ENCODE measurements at places on chromosomes 3 and 15.

DNA sequence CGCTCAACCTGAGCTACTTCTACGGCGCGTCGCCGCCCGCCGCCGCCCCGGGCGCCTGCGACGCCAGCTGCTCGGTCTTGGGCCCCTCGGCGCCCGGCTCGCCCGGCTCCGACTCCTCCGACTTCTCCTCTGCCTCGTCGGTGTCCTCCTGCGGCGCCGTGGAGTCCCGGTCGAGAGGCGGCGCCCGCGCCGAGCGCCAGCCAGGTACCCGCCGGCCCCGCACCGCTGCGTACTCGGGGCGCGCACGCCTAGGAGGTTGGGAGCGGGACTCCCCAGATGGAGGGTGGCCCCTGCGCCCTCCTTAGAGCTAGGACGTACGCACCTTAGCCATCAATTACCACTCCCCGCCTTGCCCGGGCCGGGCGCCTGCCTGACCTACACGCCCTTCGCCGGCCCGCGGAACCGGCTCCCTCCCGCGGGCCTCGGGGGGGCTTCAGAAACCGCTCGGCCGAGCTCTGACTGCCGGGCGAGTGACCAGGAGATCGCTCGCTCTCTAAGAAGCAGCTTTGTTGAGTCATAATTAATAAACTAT, 466 bp downstream of the NFKBIZ start:
- no peak for DNase-seq

DNA sequence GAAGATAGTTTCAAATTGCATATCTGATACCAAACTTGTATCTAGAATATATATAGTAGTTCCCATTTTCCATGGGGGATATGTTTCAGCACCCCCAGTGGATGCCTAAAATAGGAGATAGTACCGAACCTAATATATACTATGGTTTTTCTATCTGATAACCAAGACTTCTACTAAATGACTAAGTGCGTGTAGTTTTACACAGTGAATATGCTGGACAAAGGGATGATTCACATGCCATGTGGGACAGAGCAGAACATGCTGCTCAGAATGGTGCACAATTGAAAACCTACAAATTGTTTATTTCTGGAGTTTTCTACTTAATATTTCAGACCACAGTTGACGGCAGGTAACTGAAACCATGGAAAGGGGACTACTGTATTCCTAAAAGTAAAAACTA, 73.4 kb upstream of the TP63 start:
- DNase-seq = no peak

DNA sequence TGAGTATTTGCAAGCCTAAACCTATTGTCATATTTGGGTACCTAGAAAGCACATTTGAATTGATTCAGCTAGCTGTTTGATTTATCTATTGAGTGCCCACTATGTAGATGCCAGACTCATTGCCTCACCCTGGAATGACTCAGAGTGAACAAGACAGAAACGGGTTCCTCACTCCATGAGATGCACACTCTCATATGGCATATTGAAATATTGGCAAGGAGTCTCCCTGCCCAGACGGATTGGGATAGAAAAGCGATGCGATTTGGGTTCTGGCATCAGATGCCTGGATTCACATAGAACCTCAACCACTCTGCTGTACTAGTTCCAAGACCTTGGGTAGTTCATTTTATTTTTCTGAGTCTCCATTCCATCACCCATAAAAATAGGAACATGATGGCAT, 22.5 kb downstream of the LRRN1 start:
- no peak for DNase-seq

DNA sequence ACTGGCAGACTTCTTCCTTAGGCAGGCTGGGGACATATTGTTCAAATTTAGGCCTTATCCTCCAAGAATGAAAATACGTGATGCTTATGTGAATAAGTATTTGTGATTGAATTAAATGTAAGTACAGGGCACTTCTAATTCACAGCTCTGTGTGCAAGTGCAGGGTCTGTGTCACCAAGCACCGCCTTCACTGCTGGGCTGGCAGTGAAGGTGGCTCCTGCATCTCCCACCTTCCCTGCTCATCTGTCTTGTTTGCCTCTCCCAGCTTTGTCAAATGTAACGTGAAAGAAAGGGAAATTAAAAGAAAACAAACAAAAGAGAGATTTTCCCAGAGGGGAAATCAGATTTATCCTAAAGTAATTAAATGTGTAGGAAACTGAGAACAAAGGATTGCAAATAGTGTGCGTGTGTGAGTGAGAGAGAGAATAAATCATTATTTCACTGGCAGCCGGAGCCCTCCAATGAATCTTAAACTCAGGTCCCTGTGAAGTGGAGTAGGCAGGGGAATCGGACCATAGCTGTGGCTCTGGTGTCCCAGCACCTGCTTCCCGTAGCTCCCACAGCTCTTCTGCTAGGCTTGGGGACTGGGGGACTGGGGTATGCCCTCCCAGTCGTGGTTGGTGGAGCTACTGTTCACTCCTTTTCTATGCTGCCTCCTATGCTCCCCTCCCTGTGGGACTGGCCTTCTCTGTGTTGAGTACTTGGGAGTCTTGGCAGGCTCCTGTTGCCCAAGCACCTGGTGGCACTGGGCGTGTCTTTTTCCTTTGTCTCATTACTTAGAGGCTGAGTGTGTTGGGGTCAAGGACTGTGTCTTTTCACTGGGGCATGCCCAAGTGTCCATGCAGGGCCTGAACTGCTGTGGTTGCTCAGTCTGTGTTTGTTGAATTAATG, 222.2 kb downstream of the EPHB1 start:
- no peak for DNase-seq

DNA sequence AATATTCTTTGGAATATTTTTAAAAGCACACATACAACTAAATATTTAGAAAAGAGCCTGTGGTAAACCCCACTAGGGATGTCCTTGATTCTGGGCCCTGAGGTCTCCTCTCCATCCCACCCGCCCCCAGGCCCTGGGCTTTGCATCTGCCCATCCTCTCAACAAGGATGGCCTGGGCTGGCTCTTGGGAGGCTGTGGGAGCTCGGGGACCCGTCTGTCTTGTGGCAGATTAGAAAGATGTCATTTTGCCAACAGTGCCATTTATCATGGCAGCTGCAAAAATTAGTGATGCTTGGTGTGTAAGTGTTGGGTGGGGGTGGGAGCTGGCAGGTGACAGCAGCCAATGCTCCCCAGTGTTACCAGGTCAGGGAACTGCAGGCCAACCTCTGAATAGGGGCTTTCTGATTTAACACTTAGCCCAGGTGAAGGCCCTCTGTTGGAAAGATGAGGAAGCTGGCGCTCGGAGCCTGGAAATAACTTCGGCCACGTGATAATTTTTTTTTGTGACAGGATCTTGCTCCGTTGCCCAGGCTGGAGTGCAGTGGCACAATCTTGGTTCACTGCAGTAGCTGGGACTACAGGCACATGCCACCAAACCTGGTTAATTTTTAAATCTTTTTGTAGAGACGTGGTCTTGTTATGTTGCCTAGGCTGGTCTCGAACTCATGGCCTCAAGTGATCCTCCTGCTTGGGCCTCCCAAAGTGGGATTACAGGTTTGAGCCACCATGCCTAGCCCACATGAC, 16.9 kb upstream of the CSPG4 start:
- no peak for DNase-seq

DNA sequence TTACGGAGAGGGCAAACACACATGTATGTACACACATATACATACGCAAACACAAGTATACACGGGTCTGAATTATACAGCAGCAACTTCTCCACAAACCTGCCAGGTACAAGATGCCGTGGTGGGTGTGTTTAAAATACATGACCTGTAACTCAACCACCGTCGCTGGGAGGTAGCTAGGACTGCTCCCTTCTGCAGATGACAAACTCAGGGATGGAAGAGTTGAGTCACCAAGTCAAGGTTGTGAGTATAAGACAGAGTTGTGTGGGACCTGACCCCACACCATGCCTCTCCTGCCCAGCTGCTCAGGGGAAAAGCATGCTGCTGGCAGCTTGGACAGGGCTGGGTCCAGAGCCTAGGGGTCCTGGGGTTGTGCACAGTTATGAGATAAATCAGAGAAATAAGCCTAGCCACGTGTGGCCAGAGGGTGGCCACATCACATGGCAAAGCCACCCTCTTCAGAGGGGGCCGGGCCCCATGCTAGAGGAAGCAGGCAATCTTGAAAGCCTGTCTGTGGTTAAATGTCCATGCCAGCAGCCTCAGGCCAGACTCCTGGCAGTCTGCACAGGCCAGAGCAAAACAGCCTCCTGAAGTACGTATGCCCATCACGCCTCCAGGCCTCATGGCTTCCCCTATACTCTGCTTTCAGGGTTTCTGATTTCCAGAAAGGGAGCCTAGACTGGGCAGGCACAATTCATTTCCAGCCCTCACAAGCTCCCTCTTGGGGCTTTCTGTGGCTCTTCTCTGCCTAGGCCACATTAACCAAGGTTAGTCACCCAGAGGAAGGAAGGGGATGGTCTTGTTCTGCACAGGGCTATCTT, 107.7 kb upstream of the RPL32 start:
- DNase-seq = peak; percentile 7

- DNase-seq = no peak
These were observed 11.8 kb downstream of the TOP2B start for GRCh38 chr3:25652921-25653320.

DNA sequence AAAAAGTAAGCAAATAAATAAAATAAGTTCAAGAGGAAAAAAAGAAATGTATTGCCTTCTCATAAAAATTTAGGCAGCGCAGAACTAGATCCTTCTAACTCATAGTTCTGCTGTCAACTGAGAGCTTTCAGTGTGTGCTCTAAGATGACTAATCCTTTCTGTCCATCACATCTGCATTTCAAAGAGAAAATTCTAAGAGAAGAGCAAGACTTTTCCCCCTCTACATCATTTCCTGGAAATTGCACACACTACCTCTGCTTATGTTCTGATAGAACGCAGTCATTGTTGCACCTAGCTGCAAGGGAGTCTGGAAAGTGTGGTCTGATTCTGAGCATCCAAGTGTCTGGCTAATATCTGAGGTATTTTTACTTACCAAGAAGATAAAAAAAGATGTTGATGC, 39.6 kb upstream of the SLCO3A1 start:
- DNase-seq = no peak

DNA sequence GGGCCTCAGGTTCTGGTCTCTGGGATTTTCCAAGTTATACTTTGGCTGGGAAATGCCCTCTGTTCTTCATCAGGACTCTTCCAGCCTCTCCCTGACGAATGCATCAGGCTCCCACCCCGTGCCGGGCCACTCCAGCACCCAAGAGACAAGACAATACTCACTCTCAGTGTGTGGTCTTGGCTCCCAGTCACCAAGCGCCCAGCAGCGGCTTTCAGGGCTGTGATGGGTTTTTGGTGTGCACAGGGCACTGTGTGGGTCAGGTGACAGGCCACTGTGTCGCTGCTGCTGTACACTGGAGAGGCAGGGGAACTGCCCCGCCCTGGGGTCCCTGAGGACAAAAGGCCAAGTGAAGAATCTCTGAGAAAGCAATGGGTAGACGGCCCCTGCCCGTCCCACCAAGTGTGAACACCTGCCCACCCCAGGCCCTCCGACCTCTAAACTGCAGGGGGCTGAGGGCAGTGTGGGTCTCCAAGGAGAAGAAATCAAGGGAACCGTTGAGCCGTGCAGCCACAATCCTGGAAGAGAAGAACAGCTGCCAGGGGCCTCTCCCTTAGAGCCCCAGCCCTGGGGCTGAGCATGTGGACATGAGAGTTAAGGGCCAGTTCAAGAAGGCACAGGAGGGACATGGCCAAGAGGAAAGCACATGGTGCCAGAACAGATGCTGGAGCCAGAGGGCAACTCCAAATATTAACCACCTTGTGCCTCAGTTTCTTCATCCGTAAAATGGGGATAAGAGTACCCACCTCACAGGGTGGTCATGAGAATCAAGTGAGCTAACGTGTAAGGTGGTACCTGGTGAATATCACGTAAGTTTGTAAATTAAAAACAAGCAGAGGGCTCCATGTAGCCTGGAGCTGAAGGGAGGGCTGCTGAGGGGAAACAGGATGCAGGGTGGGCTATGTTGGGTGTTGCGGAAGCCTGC, 34.1 kb downstream of the PTPN23 start:
- DNase-seq = no peak

GRCh38 chr3:175484666-175485065, 625.5 kb downstream of the NAALADL2 start:
- no peak for DNase-seq

- DNase-seq = no peak
These were observed 28.0 kb downstream of the KLHDC8B start for GRCh38 chr3:49199239-49199899.

- DNase-seq = peak; percentile 4
These were observed 34.0 kb downstream of the ARIH2 start for GRCh38 chr3:48952510-48953118.

DNA sequence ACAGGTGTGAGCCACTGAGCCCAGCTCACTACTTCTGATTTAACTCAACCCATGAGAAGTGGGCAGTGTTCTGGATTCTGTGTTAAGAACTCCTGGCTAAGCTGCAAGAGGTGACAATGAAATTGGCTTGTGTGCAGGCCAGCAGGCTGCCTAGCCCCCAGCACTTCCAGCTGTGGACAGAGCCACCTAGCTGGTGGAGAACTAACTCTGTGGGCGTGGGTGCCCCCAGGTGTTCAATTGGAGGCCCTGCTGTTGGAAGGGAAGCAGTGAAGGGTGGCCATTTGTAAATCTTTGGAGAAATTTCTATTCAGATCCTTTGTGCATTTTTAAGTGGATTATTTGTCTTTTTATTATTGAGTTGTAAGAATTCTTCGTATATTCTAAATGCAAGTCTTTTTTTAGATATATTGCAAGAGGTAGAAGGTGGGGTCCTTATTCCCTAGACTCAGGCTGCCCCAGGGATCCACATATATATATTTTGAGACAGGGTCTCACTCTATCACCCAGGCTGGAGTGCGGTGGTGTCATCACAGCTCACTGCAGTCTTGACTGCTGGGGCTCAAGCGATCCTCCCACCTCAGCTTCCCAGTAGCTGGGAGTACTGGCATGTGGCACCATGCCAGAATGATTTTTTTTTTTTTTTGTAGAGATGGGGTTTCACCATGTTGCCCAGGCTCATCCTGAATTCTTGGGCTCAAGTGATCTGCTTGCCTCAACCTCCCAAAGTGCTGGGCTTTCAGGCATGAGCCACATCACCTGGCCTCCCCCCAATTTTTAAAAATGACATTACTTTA, 7.2 kb upstream of the SCAMP5 start:
- no peak for DNase-seq

- no peak for DNase-seq
These were observed 27.7 kb downstream of the PLD1 start for GRCh38 chr3:171782617-171783016.

- no peak for DNase-seq
These were observed 193.9 kb upstream of the THRB start for GRCh38 chr3:24688446-24689148.

Measured in stimulated activated CD8-positive, alpha-beta memory T cell treated with anti-CD3 and anti-CD28 coated beads, Interleukin-4, amount 100 ng/mL, for 1 hour (primary cell).